ENCODE measurements at places on chromosomes 11 and 22. TPM values are rescaled to one million over a fixed set of nuclear protein-coding genes. Genes with fewer than 3 reads are reported as not detected.

Gene BCR
- 50.3 TPM for total RNA-seq

Gene PGA5
- not detected for total RNA-seq

Gene C11orf16
- total RNA-seq: not detected

Gene MCHR1
- not detected for total RNA-seq

Gene PSMA1
- 246 TPM for total RNA-seq

Gene CNGA4
- not detected for total RNA-seq

Gene TOMT
- not detected for total RNA-seq

Gene CEP164
- 28.6 TPM for total RNA-seq

Gene NLRP6
- 0.43 TPM for total RNA-seq

Gene TMEM86A
- 0.40 TPM for total RNA-seq

Gene TNNI2
- total RNA-seq: not detected

Gene POU2AF1
- 36.6 TPM for total RNA-seq

Gene KRTAP5-8
- not detected for total RNA-seq

Gene MMP8
- total RNA-seq: not detected

Gene ASRGL1
- 1.3 TPM for total RNA-seq

All from activated T-helper 17 cell treated with anti-CD3 and anti-CD28 coated beads, Interleukin-2, amount 50 U/mL, for 72 hours (primary cell).